ENCODE measurements at places on chromosomes 7 and 10.

DNA sequence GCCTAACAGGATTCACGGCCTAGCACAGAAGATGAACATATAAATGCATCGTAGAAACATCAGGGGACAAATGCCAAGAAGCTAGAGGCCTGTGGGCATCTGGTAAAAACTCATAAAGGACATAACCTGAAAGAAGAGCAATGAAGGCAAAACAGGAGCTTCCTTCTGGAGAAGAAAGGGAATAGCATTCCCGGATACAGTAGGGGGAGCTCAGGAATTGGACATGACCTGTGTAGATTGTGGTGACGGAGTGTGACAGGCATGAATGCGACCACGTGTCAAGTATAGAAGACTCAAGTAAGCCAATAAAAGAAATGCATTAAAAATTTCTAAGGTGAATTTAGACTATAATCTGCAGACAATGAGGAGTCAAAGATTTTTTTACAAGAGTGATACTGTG lies 270.1 kb downstream of the AGMO start:
- no peak for DNase-seq

DNA sequence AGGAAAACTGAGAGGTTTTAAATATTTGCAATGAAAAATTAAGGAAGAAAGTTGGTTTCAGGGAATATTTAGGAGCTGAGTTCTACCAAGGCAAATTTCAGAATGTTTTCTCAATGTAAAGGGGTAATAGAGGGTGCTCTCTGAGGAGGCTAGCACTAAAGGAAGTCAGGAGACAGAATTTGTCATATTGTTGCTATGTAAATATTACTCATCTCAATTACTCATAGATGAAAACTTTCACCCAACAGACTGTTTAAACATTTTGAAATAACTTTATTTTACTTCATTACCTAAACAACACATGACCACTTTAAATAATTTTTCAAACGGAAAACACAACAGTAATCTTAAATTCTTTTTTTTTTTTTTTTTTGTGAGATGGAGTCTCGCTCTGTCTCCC lies 274.8 kb upstream of the NRG3 start:
- no peak for DNase-seq

DNA sequence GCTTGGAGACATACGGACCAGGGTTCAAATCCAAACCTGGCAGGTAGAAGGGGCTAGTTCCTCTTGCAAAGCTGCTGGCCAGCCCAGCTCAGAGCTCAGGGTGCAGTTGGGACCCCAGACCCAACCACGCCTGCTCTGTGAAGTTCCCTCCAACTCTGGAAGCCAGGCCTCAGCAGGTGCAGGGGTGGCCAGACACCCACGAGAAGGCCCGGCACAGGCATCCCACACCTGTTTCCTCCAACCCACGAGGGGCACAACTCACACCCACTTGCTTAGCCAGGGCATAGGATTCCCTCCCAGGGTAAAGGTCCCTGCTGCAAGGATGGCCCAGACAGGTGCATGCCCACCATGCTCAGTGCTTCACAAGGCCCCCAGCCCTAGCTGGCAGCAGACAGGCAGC lies 262.4 kb downstream of the GRID1 start:
- no peak for DNase-seq

GRCh38 chr7:130397758-130398073 lies 17.4 kb downstream of the CPA1 start:
- DNase-seq: no peak

- DNase-seq: no peak
Observed at GRCh38 chr10:132306864-132307751, 642 bp downstream of the STK32C start.

GRCh38 chr10:36779238-36779846 lies 346.1 kb upstream of the ANKRD30A start:
- no peak for DNase-seq

DNA sequence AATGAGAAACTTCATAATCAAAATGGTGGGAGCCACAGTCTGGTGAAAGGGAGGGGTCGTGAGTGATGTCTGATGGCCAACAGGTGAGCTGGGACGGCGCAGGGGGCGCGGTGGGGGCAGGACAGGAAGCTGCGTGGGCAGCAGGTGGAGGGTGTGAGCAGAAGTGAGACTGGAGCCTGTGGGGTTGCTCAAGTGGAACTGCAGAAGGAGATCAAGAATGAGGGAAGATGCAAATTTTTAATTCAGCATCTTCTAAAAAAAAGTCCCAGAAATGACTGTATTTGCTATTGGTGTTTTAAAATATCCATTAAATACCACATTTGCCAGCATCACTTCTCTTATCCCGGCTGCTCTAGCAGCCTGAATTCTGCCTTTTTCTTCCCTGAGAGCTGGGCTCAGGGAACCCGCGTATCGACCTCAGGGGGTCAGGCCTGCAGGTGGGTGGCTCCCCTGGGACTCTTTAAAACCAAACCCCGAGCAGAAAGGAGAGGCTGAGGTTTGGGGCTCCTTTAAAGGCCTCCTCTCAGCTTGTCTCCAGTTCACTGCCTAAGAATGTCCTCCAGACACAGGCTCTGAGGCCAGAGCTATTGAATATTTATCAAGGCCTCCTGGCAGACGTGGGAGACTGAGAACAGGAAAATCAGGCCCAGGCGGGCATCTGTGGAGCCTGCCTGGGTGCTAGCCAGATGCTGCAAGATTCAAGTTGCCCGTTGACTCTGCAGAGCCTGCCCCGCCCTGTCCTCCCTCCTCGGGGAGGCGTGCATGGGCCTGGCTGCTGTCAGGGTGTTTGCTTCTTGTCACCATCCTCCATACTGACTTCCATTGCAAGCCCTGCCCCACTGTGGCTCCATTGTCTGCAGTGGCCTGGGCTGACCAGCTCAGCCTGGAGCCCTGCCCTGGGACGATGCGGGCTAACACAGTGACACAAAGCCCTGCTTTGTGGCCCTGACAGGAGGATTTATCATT lies 53.9 kb downstream of the SYPL1 start:
- no peak for DNase-seq

DNA sequence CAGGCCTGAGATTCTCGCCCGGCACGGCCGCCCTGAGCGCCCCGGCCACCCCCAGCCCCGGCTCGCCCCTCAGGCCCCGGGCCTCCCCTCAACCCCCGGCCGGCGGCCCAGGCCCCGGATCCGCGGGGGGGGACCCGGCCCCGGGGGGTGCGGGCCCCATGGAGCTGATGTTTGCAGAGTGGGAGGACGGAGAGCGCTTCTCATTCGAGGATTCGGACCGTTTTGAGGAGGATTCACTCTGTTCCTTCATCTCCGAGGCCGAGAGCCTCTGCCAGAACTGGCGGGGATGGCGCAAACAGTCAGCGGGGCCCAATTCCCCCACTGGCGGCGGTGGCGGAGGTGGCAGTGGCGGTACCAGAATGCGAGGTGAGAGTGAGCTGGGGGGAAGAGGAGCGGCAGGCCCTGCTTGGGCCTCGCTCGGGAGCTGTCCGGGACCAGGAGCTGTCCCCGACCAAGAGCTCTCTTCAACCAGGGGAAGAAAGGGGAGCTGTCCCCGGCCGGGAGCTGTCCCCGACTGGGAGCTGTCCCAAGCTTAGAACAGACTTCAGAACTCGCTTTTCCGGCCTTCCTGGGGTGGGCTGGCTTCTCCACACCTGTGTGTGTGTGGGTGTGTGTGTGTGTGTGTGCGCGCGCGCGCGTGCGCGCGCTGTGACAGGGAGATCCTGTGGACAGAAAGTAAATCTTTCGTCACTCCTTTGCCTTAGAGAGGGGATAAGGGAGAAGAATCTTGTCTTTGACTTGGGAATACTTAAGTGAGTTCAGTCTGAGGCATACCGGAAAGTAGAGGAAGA lies 510 bp downstream of the ZSWIM8 start:
- DNase-seq: no peak
